ENCODE measurements at places on chromosomes 7 and 10.

- DNase-seq: peak; percentile 59
Observed at GRCh38 chr10:77582710-77583115, 54.9 kb downstream of the KCNMA1 start.

DNA sequence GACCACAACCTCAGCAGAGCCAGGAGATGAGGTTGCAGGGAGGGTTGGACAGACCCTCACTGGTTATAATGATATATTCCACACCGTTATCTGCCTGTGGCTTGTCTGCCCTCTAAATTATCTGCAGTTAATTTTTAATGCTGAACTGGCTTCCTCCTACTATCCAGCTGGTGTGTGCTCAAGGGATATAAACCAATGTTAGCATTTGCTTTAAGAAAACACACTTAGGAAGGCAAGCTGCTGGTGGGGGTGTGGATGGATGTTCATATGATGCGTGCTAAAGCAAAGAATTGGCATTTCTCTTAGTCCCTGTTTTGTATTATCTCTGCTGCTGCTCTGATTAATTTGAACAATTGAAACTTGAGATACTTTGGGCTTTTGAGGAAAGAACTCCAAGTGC is 132.2 kb upstream of the NPVF start:
- no peak for DNase-seq

- no peak for DNase-seq
Observed at GRCh38 chr7:140201393-140201792, 24.6 kb upstream of the KDM7A start.

DNA sequence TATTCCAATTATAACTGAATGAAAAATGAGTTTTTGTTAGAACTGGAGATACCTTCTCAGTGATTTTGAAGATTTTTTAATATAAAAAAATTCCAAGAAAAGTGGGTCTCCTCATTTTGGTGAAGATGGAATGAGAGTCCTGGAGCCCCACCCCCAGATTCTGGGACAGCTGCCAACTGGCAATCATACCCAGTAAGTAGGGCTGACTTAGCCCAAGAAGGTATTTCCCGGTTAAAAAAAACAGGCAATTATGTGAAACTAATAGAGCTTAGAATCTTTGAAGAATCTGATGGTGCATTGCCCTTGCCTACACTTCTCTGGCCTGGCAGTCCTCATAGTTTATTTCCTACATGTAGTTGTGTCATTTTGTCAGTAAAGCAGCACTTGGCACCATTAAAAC is 52.8 kb upstream of the VWDE start:
- DNase-seq: no peak

- peak; percentile 59 for DNase-seq
Observed at GRCh38 chr7:143892527-143893300, 9.3 kb downstream of the TCAF1 start.
